ENCODE measurements at places on chromosomes 13 and 19. TPM values are rescaled to one million over a fixed set of nuclear protein-coding genes. Genes with fewer than 3 reads are reported as not detected.

GRCh38 chr13:84126671-84127171, 244.4 kb upstream of the SLITRK1 start:
- H3K4me3 ChIP-seq, result no peak overlapping the region
- H3K36me3 ChIP-seq, result no peaks in the 10 kb centered on the region
- no peaks in the 10 kb centered on the region for H3K27me3 ChIP-seq
- DNase-seq, result no peak
- no peaks in the 10 kb centered on the region for H3K4me1 ChIP-seq
- no peak overlapping the region for H3K27ac ChIP-seq

DNA sequence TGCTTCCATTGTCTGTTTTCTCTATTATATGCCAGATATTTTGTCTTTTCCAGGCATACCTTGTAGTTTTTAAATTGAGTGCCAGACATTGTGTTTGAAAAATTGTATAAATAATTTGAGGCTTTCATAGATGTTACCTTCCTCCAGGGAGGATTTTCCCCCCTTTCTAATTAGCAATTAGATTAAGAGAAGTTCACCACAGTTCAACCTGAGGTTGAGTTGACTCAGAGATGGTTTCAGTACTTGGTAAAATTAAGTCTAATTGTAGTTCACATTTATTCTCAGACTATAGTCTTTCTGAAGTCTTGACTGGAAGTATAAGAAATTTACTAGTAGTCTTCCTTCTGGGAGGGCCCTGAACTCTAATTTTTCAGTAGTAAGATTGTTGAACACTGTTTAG, 104.1 kb upstream of the SCEL start:
- H3K27ac ChIP-seq, result no peak overlapping the region
- no peak overlapping the region for H3K4me3 ChIP-seq
- DNase-seq, result no peak
- H3K27me3 ChIP-seq, result no peaks in the 10 kb centered on the region

GRCh38 chr19:31166206-31166605, 183.0 kb downstream of the TSHZ3 start:
- H3K27me3 ChIP-seq, result no peaks in the 10 kb centered on the region
- no peaks in the 10 kb centered on the region for H3K36me3 ChIP-seq
- no peak overlapping the region for H3K4me3 ChIP-seq
- no peak overlapping the region for H3K27ac ChIP-seq
- no peaks in the 10 kb centered on the region for H3K4me1 ChIP-seq
- DNase-seq, result no peak

DNA sequence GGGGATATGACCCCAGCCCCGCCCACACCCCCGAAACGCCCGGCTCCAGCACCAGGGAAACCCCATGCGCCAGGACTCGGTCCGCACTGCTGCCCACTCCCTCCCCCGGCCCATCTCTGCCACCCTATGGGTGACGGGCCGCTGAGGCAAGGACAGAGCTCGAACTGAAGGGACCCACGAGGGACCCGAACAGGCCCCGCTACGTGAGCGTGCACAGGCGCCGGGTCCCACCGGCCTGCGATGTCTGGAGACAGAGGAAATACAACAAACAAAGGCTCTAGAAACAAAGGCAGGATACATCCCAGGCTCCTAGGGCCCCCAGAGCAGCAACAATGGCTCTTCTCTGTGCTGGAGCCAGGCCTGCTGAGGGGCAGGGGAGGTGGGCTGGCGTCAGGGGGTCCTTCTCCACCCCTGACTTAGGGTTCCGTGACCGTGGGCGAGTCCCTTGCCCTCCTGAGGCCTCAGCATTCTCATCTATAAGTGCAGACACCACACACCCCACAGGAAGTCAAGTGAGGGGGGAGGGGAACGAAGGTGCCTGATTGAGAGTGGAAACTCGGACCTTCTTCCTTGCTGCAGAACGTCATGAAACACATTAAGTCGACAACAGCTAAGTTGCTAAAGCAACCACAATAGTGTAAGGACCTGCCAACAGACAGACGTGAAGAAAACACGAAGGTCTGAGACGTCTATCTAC, 3.1 kb downstream of the ABHD17A start:
- DNase-seq, result no peak
- H3K27me3 ChIP-seq, result no peaks in the 10 kb centered on the region
- H3K27ac ChIP-seq, result peak overlapping the region; percentile 82
- no peaks in the 10 kb centered on the region for H3K36me3 ChIP-seq

DNA sequence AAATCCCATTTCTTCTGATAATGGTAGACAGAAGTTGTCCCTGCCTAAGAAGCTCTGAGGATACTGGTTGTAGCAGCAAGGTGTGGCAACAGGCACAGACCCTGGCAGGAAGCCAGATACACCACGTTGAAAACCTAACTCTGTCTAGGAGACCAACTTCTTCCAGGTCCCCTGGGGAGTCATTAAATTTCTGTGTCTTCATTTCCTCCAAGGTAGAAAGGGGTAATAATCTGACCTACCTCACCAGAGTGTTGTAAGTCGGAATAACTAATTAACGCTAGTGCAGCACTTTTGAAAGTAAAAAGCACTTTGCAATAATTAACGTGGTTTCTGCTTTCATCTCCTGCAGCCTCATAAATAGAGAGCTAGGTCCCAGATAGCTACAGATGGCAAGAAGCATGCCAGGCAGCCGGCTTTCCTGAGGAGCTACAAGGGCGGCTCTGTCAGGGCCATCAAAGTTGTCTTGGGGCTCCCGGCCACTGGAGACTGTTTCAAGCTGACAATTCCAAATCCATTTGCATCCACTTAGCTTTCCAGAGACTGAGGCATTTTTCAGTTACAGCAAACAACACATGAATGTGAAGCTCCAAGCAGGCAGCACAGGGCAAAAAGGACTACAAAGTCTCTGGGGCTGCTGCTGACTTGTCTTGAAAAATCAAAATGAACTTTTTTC, 176.2 kb downstream of the FOXO1 start:
- no peak overlapping the region for H3K27ac ChIP-seq
- H3K36me3 ChIP-seq, result no peaks in the 10 kb centered on the region
- no peak overlapping the region for H3K4me3 ChIP-seq
- no peaks in the 10 kb centered on the region for H3K4me1 ChIP-seq

- no peak overlapping the region for H3K4me3 ChIP-seq
- no peak for DNase-seq
- no peaks in the 10 kb centered on the region for H3K27me3 ChIP-seq
- no peaks in the 10 kb centered on the region for H3K36me3 ChIP-seq
These were observed 66.7 kb downstream of the SLITRK1 start for GRCh38 chr13:83815598-83815997.

DNA sequence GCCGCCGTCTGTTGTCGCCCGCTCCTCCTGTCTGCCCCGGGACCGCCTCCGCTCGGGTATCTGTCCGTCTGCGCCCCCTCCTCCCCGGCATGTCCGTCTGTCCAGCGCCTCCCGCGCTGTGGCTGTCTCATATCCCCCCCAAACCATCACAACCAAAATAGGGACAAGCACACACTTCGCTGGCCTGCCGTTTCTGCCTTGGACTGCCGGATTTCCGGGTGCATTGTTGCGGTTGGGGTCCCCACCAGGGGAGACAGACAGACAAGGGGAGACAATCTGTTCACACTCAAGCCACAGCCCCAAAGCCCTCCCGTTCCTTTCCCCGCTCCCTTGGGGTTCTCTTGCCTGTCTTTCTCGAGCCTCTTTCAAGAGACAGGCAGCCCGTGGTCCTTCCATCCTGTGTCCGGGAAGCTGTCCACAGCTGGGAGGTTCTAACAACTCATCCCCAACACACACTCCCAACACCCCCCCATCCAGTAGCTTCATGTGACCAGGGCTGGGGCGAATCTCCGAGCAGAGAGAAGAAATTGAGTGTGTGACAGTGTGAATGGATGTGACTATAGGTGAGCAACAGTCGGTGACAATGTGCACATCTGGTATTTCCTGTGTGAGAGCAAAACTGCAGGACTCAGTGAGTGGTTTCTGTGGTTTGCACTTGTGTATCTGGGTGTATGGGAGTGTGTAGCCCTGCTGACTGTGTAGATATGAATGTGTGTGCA, 16.5 kb upstream of the FOSB start:
- peak overlapping the region; percentile 57 for H3K4me3 ChIP-seq
- no peak for DNase-seq
- peak overlapping the region; percentile 100 for H3K27ac ChIP-seq
- no peaks in the 10 kb centered on the region for H3K27me3 ChIP-seq

GRCh38 chr13:32735859-32736258, 149.6 kb downstream of the PDS5B start:
- H3K4me1 ChIP-seq, result no peaks in the 10 kb centered on the region
- no peaks in the 10 kb centered on the region for H3K36me3 ChIP-seq
- no peak for DNase-seq
- no peaks in the 10 kb centered on the region for H3K27me3 ChIP-seq
- no peak overlapping the region for H3K4me3 ChIP-seq

DNA sequence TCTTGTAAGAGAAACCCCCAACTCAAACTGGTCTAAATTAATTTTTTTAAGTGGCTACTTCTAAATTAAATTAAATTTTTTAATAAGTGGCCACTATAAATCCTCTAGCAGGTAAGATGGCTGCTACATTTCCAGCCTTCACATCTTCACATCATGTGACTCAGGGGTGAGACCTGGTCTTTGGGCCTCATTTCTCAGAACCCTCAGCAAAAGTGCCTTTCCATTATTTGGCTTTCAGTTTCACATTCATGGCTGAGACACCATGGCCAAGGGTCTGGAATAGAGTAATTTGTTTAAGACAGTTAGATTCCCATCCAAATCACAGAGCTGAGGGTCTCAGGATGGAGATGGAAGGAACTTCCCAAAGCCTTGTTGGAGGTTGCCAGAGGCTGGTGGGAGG, 47.5 kb downstream of the DCT start:
- H3K27ac ChIP-seq, result no peak overlapping the region
- no peaks in the 10 kb centered on the region for H3K27me3 ChIP-seq
- H3K4me3 ChIP-seq, result no peak overlapping the region
- H3K36me3 ChIP-seq, result no peaks in the 10 kb centered on the region

DNA sequence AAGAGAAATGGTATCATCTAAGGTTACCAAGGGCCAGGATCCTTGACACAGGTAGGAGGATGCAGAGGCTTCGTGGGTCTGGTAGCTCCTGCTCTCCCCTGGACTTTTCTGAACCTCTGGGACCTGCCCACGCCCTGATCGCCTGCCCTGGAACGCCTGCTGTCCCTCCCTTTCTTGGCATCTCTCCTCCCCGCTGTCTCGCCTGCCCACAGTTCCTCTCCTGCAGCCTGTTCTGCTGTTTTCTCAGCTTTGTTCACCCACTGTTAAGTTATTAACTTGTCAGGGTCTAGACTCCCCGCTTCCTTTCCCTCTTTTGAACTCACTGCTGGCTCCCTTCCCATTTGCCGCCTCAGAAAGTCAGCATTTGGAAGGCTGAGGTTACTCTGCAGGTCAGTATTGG, 19.8 kb downstream of the SERP2 start:
- DNase-seq, result no peak
- H3K27me3 ChIP-seq, result no peaks in the 10 kb centered on the region
- no peak overlapping the region for H3K27ac ChIP-seq
- H3K4me3 ChIP-seq, result no peak overlapping the region
- no peaks in the 10 kb centered on the region for H3K36me3 ChIP-seq
- H3K4me1 ChIP-seq, result no peaks in the 10 kb centered on the region

- H3K4me3 ChIP-seq, result no peak overlapping the region
- no peaks in the 10 kb centered on the region for H3K36me3 ChIP-seq
- no peak for DNase-seq
These were observed 16.6 kb downstream of the PLK5 start for GRCh38 chr19:1540365-1540925.

DNA sequence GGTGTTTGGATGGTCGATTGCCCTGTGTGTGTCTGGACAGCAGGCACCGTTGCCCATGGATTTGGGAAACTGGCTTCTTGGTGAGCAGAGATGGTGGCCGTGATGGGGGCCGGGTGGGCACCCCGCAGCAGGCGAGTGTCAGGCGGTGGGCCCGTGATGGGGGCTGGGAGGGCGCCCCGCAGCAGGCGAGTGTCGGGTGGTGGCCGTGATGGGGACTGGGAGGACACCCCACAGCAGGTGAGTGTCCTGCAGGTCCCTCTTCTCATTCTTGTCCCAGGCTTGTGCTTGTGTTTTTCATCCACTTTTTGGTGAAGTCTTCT, 86.5 kb downstream of the KDM4B start:
- no peaks in the 10 kb centered on the region for H3K4me1 ChIP-seq
- no peaks in the 10 kb centered on the region for H3K27me3 ChIP-seq
- H3K36me3 ChIP-seq, result no peaks in the 10 kb centered on the region
- no peak overlapping the region for H3K27ac ChIP-seq
- no peak for DNase-seq
- no peak overlapping the region for H3K4me3 ChIP-seq

DNA sequence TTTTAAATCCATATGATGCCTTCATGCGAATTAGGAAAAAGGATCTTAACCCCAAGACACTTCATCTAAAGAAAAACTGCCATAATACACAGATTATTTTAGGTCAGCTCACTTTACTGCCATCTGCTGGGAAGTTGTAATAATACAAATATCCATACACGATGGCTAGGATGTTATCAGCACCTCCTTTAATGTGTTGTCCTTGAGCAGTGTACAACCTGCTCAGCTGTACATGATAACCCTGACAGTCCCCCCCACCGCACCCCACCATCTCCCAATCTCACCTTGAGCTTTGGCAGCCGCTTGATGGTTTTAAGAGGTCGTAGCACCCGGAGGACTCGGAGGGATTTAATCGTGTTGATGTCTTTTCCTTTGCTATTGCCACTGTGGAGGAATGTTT, 112.2 kb downstream of the IER2 start:
- no peaks in the 10 kb centered on the region for H3K36me3 ChIP-seq
- H3K27me3 ChIP-seq, result no peaks in the 10 kb centered on the region
- no peak overlapping the region for H3K27ac ChIP-seq
- no peak overlapping the region for H3K4me3 ChIP-seq

DNA sequence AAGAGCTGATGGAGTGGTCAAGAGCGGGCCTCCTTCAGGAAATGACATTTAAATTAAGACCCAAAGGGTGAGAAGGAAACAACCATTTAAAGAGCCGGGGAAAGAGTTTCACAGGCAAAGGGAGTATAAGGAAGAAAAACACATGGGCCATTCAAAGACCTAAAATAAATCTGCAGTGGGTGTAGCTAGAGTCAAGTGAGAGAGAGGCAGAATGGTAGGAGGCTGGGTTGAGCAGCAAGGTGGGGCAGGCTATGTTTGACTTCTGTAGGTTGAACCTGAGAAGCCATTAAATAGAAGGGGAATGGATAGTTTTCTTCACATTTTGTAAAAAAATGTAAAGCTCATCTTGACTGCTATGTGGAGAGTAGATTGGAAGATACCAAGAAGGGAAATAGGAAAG, 183.8 kb downstream of the LACC1 start:
- no peak overlapping the region for H3K4me3 ChIP-seq
- no peak for DNase-seq
- no peaks in the 10 kb centered on the region for H3K4me1 ChIP-seq
- no peaks in the 10 kb centered on the region for H3K36me3 ChIP-seq
- no peak overlapping the region for H3K27ac ChIP-seq
- H3K27me3 ChIP-seq, result no peaks in the 10 kb centered on the region

DNA sequence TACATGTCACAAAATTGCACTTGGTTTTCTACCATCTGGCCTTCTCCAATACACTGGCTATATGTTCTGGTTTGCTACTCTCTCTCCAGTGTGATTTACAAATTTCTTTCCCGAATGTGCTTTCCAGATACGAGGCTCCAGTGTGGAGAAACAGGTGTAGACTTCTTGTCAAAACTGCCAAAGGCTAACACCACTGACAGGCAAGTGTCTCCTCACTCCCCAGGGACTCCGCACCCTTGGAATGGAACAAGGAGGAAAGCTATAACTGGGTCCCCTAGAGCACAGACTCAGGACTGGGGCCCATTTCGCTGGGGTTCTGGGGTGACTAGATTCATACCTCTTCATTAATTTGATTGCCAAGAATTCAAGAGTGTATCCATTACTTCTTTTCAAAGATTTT, 161.8 kb downstream of the FOXO1 start:
- no peak for DNase-seq
- H3K27me3 ChIP-seq, result no peaks in the 10 kb centered on the region
- H3K36me3 ChIP-seq, result no peaks in the 10 kb centered on the region
- no peaks in the 10 kb centered on the region for H3K4me1 ChIP-seq

ZFR2 gene
- total RNA-seq, result 0.98 TPM

EFNA2 gene
- not detected for total RNA-seq

ATCAY gene
- 0.73 TPM for total RNA-seq

MATK gene
- 5.6 TPM for total RNA-seq

MAB21L1 gene
- 12.0 TPM for total RNA-seq
